ENCODE measurements at places on chromosomes 4 and X. TPM values are rescaled to one million over a fixed set of nuclear protein-coding genes. Genes with fewer than 3 reads are reported as not detected.

The NHSL2 gene
- 7.0 TPM for polyA plus RNA-seq

The SSX4B gene
- polyA plus RNA-seq: not detected

The BMPR1B gene
- 0.97 TPM for polyA plus RNA-seq

The HMGN5 gene
- 31.9 TPM for polyA plus RNA-seq

DNA sequence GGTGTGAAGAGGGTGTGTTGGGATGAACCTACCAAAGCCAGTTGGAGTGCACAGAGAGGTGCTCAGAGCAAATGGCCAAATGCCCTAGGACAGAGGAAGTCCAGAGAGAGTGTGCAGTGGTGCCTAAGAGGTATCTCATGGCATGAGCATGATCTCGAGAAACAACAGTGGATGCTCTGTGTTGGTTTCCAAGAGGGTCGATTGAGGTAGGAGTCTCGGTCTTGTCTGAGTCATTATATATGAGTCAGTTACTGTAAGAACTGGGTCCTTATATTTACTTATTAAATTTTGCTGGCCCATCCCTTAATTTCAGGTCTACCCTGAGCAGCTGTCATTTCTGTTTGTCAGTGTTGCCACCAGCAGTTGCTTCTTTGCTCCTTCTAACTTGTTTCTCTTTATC is 86.6 kb upstream of the TMEM150C start:
- DNase-seq: no peak

DNA sequence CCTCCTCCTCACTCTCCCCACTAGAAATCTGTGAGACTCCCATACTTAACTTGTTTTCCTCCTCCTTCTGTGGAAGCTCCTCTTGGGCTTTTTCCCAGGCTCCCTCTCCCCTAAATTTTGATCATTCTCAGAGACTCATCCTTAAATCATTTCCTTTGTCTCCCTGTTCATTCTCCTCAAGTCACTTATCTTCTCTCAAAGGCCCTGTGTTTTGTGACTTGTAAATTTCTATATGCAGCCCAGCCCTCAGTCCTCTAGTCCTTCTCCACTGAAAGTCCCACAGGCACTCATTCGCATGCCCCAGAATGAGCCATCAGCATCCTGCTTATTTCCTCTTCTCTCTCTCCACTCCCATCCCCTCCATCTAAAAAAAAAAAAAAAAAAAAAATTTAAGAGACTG is 171.8 kb downstream of the SOWAHB start:
- no peak for DNase-seq

- DNase-seq: no peak
Measured at GRCh38 chr4:17681281-17682221, 67.1 kb downstream of the MED28 start.

DNA sequence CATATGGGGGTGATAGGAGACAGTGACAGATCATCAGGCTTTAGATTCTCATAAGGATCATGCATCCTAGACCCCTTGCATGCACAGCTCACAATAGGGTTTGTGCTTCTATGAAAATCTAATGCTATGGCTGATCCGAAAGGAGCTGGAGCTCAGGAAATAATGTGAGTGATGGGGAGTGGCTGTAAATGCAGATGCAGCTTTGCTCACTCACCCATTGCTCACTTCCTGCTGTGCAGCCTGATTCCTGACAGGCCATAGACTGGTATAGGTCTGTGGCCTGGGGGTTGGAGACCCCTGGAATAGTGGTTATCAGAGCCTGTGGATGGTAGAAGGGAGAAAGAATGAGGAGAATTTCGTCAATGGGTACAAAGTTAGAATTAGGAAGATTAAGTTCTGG is 2751.1 kb downstream of the ARAP2 start:
- no peak for DNase-seq

GRCh38 chrX:38192007-38192810 is 28.5 kb downstream of the SRPX start:
- DNase-seq: peak; percentile 16

DNA sequence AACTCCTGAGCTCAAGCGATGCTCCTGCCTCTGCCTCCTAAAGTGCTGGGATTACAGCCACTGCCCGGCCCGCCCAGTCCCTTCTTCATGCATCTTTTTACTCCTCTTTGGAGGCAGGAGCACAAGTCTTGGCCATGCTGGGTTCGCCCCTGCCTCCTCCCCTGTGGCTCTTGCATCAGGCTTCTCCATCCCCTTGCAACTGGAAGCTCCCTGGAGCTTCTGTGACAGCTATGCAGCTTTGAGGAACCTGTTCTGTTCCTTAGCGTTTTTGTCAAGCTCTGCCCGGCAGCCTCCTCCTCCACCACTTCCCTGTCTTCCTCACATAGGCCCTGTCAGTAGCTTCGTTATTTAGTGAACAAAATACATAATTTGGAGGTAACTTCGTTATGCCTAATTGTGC is 73.9 kb downstream of the PSAPL1 start:
- DNase-seq: no peak
